ENCODE measurements at places on chromosomes 12 and 14.

GRCh38 chr12:5242440-5242839, 189.5 kb upstream of the NTF3 start:
- H3K4me3 ChIP-seq: no peak overlapping the region
- no peaks in the 10 kb centered on the region for H3K36me3 ChIP-seq
- no peak for DNase-seq
- H3K27me3 ChIP-seq: no peaks in the 10 kb centered on the region
- H3K4me1 ChIP-seq: peaks cover 41% of the 10 kb centered on the region

GRCh38 chr12:51421266-51421884, 3.3 kb upstream of the SLC4A8 start:
- no peak overlapping the region for H3K27ac ChIP-seq
- H3K4me1 ChIP-seq: peaks cover 22% of the 10 kb centered on the region
- no peaks in the 10 kb centered on the region for H3K36me3 ChIP-seq
- DNase-seq: peak; percentile 82
- H3K27me3 ChIP-seq: no peaks in the 10 kb centered on the region

DNA sequence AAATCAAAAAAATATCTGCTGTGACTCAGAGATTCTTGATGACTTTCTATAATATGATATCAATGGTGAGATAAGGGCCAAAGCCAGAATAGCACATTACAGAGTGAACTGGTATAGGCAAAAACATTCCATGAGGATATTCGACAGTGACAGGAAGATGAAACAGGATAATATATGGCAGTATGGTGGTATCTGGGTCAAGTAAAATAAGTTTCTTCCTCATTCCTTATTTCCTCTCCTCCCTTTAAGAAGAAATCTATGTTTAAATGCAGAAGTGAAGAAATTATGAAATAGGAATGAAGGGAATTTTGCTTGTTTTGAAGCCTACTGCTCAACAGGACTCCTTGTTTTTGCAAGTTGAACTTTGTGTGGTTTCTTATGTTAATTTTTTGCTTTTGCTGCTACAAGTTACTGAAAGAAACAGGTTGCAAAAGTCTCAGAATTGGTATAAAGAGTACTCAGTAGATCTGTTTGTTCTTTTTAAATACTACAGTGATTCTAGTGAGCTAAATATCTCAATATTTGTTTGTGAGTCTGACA, 7.0 kb downstream of the ACSS3 start:
- no peak overlapping the region for H3K4me3 ChIP-seq
- DNase-seq: no peak
- H3K36me3 ChIP-seq: no peaks in the 10 kb centered on the region
- peaks cover 32% of the 10 kb centered on the region for H3K4me1 ChIP-seq

DNA sequence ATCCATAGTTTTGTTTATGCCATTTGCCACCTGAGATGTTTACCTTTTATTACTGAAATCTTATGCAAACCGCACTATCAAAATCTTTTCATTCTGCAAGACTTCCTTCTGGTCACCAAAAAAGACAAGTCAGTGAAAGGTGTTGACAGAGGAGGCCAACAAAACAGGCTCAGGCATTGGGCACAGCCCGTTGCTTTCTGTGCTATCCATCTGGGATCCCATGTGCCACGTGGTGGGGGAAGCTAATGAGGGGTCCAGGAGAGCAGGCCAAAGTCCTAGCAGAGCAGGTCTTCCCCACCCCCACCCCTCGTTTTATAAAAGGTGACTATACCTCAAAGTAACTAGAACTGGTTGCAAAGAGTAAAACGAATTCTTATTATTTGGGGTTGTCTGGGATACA, 1.2 kb downstream of the ALDH1L2 start:
- no peak for DNase-seq
- no peak overlapping the region for H3K4me3 ChIP-seq
- no peaks in the 10 kb centered on the region for H3K36me3 ChIP-seq
- H3K27me3 ChIP-seq: peaks cover 39% of the 10 kb centered on the region
- peaks cover 15% of the 10 kb centered on the region for H3K4me1 ChIP-seq
- H3K27ac ChIP-seq: no peak overlapping the region

DNA sequence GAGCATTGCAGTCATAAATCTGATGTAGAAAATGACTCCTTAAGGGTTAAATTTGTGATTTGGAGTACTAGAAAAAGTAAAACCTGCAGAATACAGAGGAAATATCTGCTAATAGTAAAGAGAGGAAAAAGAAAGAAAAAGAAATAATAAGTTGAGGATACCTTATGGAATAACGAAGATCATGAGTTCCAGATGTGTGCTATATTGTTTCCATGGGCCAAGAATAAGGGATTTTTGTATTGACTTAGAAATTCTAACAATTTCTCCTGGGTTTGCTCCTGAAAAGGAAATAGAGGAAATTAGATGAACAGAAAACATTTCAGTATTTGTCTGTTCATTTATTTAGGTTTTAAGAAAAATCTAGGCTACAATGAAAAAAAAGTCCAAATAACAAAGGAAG, 115.3 kb downstream of the ALG10B start:
- no peak overlapping the region for H3K4me3 ChIP-seq
- no peak overlapping the region for H3K27ac ChIP-seq
- H3K27me3 ChIP-seq: no peaks in the 10 kb centered on the region
- no peaks in the 10 kb centered on the region for H3K36me3 ChIP-seq

DNA sequence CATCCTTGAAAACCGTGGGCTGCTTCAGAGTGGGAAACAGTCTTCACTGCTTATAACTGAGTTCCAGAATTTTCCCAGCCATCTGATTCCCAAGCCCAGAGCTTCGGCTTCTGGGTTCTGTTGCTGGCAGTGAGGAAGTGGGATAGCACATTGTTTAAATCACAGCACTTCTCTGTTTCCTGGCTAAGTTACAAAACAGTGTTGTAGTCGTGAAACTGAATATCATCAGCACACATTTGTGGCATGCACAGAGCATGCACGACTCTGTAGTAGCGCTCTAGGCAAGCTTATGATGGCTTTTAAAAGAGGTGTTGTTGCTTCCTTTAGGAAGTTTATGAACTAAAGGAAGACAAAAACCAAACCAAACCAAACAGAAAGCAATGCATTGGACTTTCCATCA, 1005.5 kb downstream of the NRXN3 start:
- H3K4me1 ChIP-seq: no peaks in the 10 kb centered on the region
- H3K36me3 ChIP-seq: no peaks in the 10 kb centered on the region
- no peaks in the 10 kb centered on the region for H3K27me3 ChIP-seq
- H3K27ac ChIP-seq: no peak overlapping the region
- DNase-seq: no peak

DNA sequence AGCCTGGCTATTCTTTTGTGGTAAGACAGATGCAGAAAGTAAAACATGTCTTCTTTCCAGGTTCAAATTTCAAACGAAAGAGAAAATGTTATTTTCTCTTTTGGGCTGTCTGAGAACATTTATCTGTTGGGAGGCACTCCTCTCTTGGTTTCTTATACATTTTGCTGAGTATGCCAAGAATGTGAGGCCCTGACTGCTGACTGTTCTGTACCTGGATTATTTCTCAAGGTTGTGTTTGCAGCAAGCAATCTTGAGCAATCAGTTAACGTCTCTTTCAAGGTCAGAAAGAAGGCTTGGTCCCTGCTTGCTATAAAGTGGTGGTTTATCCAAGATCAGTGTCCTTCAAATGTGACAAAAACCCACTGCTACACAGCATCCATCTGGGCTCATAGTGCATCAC, 9.8 kb downstream of the SSTR1 start:
- DNase-seq: no peak
- H3K36me3 ChIP-seq: no peaks in the 10 kb centered on the region
- H3K27me3 ChIP-seq: peaks cover 28% of the 10 kb centered on the region
- H3K4me1 ChIP-seq: no peaks in the 10 kb centered on the region

- no peak for DNase-seq
- H3K4me1 ChIP-seq: no peaks in the 10 kb centered on the region
- H3K4me3 ChIP-seq: no peak overlapping the region
- H3K27ac ChIP-seq: no peak overlapping the region
- H3K36me3 ChIP-seq: no peaks in the 10 kb centered on the region
- H3K27me3 ChIP-seq: peaks cover 46% of the 10 kb centered on the region
Observed at GRCh38 chr12:132356691-132357622, 27.6 kb upstream of the GALNT9 start.

DNA sequence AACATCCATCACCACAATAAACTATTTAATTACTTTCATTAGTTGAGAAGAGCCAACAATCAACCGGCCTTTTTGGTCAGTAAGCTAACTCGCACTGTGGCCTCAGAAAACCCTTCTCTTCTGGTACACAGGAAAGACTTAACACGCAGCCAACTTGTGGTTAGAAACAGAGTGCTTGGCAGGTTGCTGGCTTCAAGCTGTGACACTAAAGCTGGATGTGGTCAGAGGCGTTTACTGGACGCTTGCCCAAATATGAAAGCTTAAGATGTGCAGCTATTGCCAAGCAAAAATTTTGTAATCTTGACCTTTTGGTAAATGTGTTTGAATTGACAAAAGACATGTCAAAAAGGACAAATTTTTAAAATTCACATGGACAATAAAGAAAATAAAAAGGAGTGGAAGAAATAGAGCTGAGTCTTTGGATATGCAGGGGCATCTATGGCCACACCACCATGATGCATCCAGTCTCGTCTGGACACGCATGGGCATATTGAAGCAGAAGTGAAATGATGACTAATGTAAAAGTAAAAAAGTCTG, 2.6 kb upstream of the KLRK1 start:
- no peaks in the 10 kb centered on the region for H3K4me1 ChIP-seq
- no peak overlapping the region for H3K4me3 ChIP-seq
- no peaks in the 10 kb centered on the region for H3K36me3 ChIP-seq
- no peak overlapping the region for H3K27ac ChIP-seq
- H3K27me3 ChIP-seq: no peaks in the 10 kb centered on the region

DNA sequence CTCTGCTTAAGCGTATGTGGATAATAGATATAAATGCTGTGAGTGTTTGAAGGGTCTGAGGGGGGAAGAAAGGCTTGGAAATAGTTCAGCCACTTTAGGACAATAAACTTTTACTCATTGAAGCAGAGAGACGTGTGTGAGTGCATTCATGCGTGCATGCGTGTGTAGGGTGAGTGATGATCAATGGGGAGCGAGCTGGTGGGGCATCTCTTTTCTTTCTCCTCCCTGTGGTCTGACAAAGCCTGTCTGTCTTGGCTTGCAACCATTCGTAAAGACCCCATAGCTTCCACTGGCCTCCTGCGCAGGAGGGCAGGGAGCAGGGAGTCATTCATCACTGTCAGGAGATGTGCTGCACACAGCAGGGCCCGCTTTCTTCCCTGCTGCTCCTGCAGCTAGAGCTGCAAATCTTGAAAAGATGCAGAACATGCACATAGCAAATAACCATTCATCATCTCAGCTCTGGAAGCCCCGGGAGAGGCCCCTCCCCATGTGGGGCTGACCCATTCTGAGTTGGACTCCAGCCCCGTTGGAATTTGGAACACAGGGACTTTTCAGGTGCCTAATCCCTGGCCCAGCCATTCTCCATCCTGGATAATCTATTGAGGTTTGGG, 223.2 kb downstream of the PPM1H start:
- peaks cover 69% of the 10 kb centered on the region for H3K4me1 ChIP-seq
- H3K27me3 ChIP-seq: no peaks in the 10 kb centered on the region
- no peaks in the 10 kb centered on the region for H3K36me3 ChIP-seq
- H3K27ac ChIP-seq: peak overlapping the region; percentile 75
- H3K4me3 ChIP-seq: peak overlapping the region; percentile 11
- peak; percentile 74 for DNase-seq

- DNase-seq: no peak
- H3K27me3 ChIP-seq: no peaks in the 10 kb centered on the region
- no peaks in the 10 kb centered on the region for H3K4me1 ChIP-seq
- no peak overlapping the region for H3K4me3 ChIP-seq
Observed at GRCh38 chr14:20712904-20713303, 24.3 kb downstream of the ANG start.

- H3K36me3 ChIP-seq: no peaks in the 10 kb centered on the region
- H3K4me3 ChIP-seq: no peak overlapping the region
- H3K27me3 ChIP-seq: no peaks in the 10 kb centered on the region
- H3K4me1 ChIP-seq: no peaks in the 10 kb centered on the region
Observed at GRCh38 chr12:100346660-100347059, 10.2 kb upstream of the SLC17A8 start.

GRCh38 chr12:113266106-113266895, 45.0 kb downstream of the TPCN1 start:
- no peak for DNase-seq
- no peaks in the 10 kb centered on the region for H3K36me3 ChIP-seq
- no peaks in the 10 kb centered on the region for H3K27me3 ChIP-seq
- H3K4me1 ChIP-seq: no peaks in the 10 kb centered on the region
- H3K4me3 ChIP-seq: no peak overlapping the region
- no peak overlapping the region for H3K27ac ChIP-seq

GRCh38 chr12:13211859-13212664, 15.5 kb downstream of the EMP1 start:
- H3K4me3 ChIP-seq: no peak overlapping the region
- DNase-seq: peak; percentile 83
- H3K27ac ChIP-seq: no peak overlapping the region
- H3K36me3 ChIP-seq: no peaks in the 10 kb centered on the region
- peaks cover 17% of the 10 kb centered on the region for H3K4me1 ChIP-seq
- H3K27me3 ChIP-seq: no peaks in the 10 kb centered on the region

DNA sequence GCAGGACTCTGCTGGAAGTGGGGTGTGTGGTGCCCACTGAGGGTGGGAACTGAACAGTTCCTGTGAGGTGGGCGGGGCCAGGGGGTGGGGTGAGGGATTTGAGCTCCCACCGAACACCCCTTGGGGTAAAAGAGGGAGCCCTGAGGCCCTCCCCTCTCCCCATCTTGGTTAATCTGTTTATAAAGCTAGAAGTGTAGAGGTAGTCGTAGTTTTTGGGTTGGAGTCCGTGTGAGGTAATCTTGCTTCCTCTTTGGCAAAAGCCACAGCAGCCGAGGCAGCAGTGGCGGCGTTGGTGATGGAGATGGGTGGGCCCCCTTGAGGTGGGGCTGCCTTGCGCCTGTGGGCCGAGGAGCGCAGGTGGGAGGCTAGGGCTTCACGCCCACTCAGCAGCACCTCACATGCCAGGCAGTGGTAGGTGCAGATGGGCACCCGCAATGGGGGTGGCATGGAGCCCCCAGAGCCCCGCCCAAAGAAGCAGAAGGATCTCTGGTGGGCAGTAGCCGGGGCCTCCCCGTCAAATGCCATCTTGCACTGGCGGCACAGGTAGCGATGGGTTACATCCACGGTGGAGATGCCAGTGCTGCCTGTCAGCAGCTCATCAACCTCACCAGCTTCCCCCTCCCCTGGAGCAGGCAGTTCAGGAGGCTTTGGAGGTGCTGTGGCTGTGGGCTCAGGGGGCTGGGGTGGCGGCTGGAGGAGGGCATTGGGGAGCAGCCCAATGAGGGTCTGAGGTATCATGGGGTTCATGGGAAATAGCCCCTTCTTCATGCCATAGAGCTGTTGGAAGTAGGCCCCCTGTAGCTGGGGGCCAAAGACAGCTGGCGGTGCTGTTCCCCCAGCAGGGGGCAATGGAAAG, 29.6 kb downstream of the ZFHX2 start:
- no peak overlapping the region for H3K4me3 ChIP-seq
- H3K27me3 ChIP-seq: no peaks in the 10 kb centered on the region
- H3K27ac ChIP-seq: no peak overlapping the region
- H3K36me3 ChIP-seq: no peaks in the 10 kb centered on the region

DNA sequence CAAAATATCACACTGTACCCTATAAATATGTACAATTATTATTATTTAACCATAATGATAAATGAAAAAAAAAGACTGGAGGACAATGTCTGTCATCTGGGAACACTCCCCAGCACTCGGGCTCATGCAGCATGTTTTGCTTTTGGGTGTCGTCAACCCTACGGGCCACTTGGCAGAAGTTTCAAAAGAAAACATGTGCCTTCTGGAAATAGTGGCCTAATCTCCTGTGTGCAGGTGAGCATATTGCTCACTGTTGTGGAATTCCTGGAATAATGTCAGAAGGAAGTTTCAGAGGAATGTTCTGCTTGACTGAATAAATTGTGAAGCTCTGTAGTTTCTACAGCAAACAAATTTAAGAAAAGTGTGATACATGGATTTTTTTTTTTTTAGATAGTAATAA, 298.3 kb downstream of the SSPN start:
- DNase-seq: no peak
- no peaks in the 10 kb centered on the region for H3K27me3 ChIP-seq
- no peaks in the 10 kb centered on the region for H3K36me3 ChIP-seq

GRCh38 chr14:72054911-72055310, 122.7 kb downstream of the RGS6 start:
- H3K27me3 ChIP-seq: no peaks in the 10 kb centered on the region
- no peaks in the 10 kb centered on the region for H3K4me1 ChIP-seq
